ENCODE measurements at places on chromosomes 12 and 14.

DNA sequence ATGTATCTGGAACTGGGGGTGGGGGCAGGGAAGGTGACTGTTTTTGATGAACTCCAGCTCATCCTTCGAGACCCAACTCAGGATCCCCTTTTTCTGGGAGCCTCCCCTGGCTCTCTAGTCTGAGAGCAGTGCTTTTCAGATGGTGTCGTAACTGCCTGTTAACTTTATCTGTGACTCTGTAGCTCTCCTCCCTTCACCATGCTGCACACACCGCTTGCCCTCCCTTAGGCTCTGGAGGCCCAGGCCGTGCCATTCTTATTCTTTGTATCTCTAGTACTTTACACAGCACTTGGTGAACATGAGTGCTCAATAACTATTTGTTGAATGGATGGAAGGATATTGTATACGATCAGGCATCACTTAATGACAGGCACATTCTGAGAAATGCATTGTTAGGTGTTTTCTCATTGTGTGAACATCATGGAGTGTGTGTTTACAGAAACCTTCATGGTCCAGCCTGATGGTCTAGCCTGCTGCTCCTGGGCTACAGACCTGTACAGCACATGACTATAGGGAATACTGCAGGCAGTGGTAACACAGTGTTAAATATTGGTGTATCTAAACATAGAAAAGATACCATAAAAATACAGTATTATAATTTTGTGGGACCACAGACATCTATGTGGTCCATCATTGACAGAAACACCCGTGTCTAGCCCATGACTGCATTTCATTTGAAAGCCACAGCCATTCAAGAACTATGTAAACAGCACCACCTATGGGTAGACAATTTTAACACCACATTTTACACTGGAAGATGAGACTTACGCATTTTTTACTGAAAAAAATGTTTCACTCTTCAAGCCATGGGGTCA is 91.8 kb downstream of the EML1 start:
- DNase-seq = peak; percentile 79

DNA sequence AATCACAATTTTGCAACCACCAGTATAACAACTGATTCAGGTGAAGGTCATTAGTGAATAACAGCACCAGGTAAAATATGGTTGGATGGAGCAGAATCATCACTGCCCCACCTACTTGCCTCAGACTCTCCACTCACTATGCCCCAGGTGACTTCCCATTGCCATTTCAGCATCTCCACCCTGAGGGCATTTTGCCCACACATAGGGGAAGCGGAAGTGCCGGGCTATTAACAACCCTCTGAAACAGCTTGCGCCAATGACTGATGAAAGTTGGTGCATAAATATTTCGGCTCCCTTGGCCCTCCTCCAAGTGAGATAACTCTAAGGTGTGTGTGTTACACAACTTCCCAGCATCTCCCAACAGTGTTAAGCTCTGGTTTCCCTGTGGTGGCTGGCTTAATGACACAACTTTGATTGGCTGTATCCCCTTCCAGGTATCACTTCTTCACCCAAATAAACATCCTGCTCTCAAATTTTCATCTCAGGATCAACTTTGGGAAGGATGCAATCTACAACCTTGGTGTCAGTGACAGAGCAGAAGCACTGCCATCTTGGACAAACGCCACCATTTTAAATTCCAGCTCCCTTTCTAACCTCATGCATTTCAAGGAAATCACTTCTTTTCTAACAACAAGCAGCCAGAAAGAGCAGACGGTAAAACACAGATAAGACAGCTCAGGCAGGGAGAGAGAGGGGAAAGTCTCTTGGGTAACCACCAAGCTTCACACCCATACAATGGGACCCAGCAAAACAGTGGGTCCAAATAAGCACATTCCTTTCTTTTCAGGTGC is 73.6 kb upstream of the PPP2R5C start:
- no peak for DNase-seq

GRCh38 chr14:103136388-103137271 is 13.4 kb downstream of the TNFAIP2 start:
- no peak for DNase-seq

DNA sequence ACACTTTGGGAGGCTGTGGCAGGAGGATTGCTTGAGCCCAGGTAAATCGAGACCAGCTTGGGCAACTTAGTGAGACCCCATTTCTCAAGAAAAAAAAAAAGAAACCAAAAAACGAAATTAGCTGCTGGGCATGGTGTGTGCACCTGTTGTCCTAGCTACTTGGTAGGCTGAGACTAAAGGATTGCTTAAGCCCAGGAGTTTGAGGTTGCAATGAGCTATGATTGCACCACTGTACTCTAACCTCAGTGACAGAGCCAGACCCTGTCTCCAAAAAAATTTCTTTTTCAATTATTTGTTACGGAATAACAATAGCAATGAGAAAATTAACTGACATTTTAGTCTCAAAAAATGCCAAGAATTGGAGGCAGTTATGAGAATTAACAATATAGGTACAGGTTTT is 128.0 kb downstream of the CCDC91 start:
- DNase-seq = no peak

- peak; percentile 40 for DNase-seq
Observed at GRCh38 chr14:60656686-60657455, 7.6 kb upstream of the SIX1 start.

GRCh38 chr12:71460318-71460717 is 20.7 kb downstream of the LGR5 start:
- no peak for DNase-seq

GRCh38 chr12:81222846-81223592 is 145.1 kb downstream of the ACSS3 start:
- no peak for DNase-seq

GRCh38 chr14:30271811-30272323 is 287.1 kb upstream of the G2E3 start:
- DNase-seq = no peak

DNA sequence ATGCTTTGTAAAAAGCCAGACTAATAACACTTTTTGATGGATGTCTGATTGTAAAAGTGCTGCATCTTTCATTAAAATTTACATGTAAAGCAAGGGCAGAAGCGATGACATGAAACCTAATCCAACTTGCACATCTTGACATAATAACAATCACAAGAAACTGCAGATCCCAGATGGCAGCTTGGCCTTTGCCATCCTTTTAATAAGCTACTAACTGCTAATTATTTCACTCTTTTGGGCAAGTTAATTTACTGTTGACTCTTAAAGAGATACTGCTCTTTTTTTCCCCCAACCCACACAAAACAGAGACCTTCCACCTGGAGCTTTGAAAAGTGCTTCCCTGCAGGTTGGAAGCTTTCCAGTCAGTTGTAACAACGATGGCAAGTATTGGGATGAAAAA is 137.5 kb downstream of the NRXN3 start:
- DNase-seq = no peak

- no peak for DNase-seq
Observed at GRCh38 chr14:61668282-61668681, 27.0 kb upstream of the HIF1A start.

DNA sequence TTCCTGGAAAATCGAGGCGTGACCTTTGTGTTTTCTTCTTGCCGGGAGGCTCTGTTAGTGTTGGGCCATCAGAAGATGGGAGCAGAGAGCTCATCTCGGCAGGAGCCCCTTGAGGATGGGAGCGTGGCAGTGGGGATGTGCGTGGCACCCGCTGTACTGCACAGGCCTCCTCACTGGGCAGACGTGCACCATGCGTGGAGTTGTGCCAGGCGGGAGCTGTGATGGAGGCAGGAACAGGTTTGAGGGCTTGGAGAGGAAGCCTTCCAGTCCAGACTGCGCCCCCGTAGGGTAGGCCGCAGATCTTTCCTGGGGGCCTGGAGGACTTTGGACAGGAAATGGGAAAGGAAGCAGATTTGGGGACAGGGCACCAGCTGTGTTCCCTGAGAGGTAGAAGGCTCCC is 197.5 kb downstream of the TSPAN9 start:
- no peak for DNase-seq

DNA sequence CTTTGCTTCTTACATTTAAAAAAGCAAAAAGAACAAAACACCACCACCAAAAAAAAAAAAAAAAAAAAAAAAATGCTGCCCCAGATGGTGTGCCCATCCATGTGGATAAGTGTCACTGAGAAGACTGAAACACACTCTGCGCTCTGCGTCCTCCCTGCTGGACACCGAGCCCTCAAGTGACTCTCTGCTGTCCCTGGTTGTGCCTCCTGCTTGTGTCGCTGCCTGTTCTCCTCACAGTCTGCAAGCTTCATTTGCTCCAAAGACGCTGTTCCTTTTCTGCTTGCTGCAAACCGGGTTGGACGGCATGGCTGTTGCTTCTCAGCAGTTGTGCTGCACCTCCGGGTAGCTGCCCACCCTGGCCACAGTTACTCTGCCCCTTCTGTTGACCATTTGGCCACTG is 276.2 kb upstream of the ATP2B1 start:
- no peak for DNase-seq

GRCh38 chr12:100503228-100503628 is 29.6 kb downstream of the NR1H4 start:
- no peak for DNase-seq

GRCh38 chr12:12198124-12198523 is 68.7 kb downstream of the LRP6 start:
- DNase-seq = no peak

DNA sequence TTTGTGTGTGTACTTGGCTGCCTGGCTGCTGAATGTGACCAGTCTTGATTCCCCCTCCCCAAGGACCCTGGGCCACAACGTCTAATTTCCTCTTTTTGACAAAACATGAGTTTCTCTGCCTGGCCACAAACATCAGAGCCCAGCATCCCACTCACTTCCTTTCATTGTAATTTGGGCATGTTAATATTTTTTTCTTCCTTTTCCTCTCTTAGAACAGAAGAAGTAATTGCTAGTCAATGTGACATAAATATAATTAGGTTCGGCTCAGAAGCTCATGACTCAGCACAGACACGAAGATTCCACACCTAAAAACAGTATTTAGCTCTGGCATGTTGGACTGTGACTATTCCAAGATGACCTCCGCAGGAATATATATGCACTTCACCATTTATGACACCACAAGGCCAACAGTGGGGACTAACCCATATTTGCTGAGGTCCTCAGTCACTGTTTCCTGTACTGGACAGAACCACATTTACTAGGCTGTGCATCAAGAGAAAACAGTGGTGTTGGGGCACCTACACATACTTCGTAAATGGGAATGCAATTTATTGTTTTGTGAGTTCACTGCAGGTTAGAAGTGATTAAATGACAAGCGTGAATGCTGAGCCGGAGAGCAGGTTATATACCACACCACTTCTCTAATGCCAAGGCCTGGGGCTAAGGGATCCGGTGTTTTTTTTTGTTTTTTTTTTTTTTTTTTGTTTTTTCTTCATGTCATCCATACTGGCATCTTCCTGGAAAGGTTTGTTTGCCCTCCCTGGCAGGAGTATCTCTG is 4.2 kb downstream of the GSG1 start:
- DNase-seq = peak; percentile 66

DNA sequence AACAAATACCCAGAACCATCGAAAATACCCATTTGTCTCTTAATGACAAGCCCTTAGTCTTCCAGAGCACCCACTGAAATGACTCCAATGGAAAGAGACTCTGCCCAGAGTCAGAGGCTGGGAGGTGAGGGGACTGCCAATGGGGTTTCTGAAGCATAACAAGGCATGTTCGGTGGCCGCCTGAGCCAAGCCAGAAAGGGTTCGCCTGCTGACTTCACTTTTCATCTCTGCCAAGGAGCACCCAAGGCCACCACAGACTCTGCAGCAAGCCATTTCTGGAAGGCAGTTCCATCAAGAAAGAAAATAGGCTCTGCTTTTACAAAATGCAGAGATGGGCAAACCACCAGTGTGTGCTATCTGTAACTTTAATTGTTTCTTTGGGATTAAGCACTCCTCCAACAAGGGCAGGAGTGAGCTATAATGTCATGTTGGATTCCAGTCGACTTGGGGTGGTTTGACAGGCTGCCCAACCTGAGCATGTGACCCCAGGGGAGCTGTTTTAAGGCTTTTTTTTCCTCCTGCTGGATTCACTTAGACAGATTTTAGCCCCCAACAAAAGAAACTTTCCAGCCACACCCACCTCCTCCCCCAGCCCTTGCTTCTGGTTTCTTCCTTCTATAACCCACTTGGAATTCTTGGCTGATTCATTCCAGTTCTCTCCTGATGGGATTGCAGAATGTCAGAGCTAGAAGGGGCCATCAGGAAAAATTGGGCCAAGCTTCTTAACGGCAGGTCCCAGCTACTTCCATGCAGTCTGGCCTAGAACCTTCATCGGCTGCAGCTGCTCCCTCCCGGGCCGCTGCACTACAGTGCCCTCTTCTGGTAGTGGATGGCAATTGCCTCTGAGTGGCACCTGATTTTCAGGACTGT is 24.1 kb downstream of the CKAP4 start:
- peak; percentile 76 for DNase-seq

GRCh38 chr12:20593611-20594010 is 101.5 kb upstream of the SLCO1C1 start:
- no peak for DNase-seq

DNA sequence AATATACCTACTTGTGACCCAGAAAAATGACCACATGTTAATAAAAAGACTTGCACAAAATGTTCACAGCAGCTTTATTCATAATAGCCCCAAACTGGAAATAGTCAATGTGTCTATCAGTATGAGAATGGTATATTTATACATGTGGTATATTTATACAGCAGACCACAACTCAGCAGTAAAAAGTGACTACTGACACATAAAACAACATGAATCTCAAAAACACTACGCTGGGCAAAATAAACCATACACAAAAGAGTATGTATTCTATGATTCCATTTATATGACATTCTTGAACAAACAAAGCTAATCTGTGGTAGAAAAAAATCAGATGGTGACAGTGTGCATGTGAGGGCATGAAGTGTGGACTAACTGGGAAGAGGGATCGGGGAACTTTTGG is 35.1 kb downstream of the ARF6 start:
- no peak for DNase-seq

GRCh38 chr12:126055521-126055920 is 990.3 kb downstream of the AACS start:
- no peak for DNase-seq

- DNase-seq = no peak
Observed at GRCh38 chr14:66242001-66242400, 244.2 kb upstream of the CCDC196 start.

GRCh38 chr12:54991991-54992375 is 7.4 kb upstream of the TESPA1 start:
- no peak for DNase-seq

GRCh38 chr12:19245666-19246065 is 116.1 kb downstream of the PLEKHA5 start:
- DNase-seq = no peak

DNA sequence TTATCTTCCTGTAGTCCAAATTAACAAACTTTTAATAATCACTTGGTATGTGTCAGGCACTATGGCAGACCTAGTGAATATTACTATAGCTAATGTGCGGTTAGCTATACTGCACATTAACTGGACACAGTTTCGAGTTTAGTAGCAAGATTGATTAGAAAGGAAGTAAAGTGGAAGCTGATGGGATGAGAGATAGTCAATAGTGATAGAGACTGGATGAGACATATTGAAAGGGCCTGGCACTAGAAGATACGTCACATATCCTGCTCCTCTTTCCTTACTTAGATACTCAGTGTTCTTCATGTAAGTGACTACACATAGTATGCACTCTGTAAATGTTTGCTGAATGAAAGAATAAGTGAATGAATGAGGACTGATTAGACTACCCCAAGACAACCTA is 5.5 kb downstream of the TBK1 start:
- DNase-seq = peak; percentile 29

- DNase-seq = no peak
Observed at GRCh38 chr14:70415788-70416187, 1.1 kb downstream of the SYNJ2BP start.

Measured in lung microvascular endothelial cell (primary cell).